ENCODE measurements at places on chromosomes 6 and 20. TPM values are rescaled to one million over a fixed set of nuclear protein-coding genes. Genes with fewer than 3 reads are reported as not detected.

DNA sequence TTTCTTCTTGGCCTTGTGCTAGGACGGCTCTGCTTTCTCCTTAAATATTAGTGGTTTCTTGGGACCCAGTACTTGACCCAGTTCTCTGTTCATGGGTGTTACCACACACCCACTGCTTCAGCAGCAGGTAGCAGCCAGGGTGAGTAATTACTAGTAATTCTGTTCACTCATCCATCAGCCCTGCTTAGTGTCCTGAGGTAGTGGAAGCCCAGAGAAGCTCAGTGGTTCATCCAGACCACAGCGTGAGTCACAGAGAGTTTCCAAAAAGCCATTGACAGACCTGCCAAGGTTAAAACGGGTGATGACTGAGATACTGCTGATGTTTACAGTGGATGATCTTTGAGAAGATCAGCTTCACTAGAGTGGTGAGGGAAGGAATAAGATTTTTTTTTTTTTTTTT, 51.7 kb upstream of the HINT3 start:
- DNase-seq = peak; percentile 83
- H3K4me3 ChIP-seq = peak overlapping the region; percentile 15
- no peaks in the 10 kb centered on the region for H3K27me3 ChIP-seq
- H3K36me3 ChIP-seq = peaks cover 29% of the 10 kb centered on the region

- DNase-seq = no peak
- H3K27me3 ChIP-seq = no peaks in the 10 kb centered on the region
- no peak overlapping the region for H3K4me3 ChIP-seq
- H3K36me3 ChIP-seq = no peaks in the 10 kb centered on the region
These were observed 603.8 kb downstream of the PRKN start for GRCh38 chr6:162123797-162124196.

DNA sequence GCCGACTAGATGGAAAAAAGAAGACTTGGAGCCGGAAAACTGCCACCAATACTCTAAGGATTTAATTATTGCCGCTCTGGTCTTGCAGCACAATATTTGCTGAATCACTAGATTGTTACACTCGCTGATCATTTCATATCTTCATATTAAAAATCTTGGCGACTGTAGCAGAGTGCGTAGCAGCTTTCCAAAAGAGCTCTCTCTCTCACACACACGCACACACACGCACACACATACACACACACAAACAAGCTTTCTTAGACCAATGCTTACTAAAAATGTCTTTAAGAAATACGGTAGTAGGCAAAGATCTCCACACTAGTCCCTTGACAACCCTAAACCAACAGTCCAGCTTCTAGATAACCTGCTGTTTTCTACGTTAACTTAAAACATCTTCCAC, 7.7 kb downstream of the GRIK2 start:
- no peak overlapping the region for H3K4me3 ChIP-seq
- H3K27me3 ChIP-seq = peaks cover 56% of the 10 kb centered on the region
- no peak for DNase-seq

GRCh38 chr6:88368071-88368787, 202.1 kb upstream of the CNR1 start:
- H3K36me3 ChIP-seq = no peaks in the 10 kb centered on the region
- H3K27ac ChIP-seq = no peak overlapping the region
- H3K27me3 ChIP-seq = no peaks in the 10 kb centered on the region
- no peaks in the 10 kb centered on the region for H3K4me1 ChIP-seq

DNA sequence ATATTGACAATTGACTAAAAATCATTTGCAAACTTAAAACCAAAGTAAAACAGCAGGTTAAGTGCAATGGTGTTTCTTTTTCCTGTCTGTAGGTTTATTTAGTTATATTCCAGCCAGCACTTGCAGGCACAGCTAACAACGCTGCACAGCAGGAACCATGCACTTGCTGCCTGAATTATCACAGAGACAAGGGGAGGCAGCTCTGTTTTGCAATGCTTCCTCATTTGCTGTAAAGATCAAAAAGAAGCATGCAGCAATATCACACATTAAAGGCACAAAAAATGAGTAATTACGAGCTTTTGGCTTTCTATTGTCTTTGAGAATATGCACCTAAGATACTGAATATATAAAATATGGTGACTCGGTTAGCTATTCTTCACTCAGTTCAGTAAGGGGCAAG, 241.9 kb downstream of the EPHA7 start:
- no peaks in the 10 kb centered on the region for H3K4me1 ChIP-seq
- no peaks in the 10 kb centered on the region for H3K27me3 ChIP-seq
- DNase-seq = no peak
- no peaks in the 10 kb centered on the region for H3K36me3 ChIP-seq
- no peak overlapping the region for H3K4me3 ChIP-seq
- no peak overlapping the region for H3K27ac ChIP-seq

DNA sequence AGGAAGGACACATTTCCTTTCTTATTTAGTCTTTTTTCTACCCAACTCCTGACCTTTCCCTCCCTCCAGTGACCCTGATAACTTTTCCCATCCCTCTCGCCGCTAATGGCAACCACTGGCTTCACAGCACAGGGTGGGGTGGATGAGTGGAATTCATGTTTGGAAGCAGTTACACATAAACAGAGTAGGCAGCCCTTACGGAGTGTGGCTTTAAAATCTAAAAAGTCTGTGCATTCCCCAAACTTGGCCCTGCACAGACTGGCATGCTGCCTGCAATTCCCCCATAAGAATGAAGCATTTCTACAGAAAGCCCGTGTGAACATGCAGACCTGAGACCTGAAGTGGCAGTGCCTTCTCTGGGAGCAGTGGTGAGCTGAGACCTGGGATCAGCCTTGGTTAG, 275.9 kb upstream of the PRND start:
- H3K27me3 ChIP-seq = peaks cover 11% of the 10 kb centered on the region
- no peak overlapping the region for H3K4me3 ChIP-seq
- DNase-seq = no peak
- H3K27ac ChIP-seq = no peak overlapping the region
- no peaks in the 10 kb centered on the region for H3K4me1 ChIP-seq
- H3K36me3 ChIP-seq = no peaks in the 10 kb centered on the region

GRCh38 chr6:90118581-90118980, 178.1 kb downstream of the BACH2 start:
- no peak for DNase-seq
- H3K27ac ChIP-seq = no peak overlapping the region
- H3K4me1 ChIP-seq = peaks cover 21% of the 10 kb centered on the region

GRCh38 chr6:113385020-113385431, 472.1 kb upstream of the MARCKS start:
- DNase-seq = no peak
- H3K4me3 ChIP-seq = no peak overlapping the region
- H3K4me1 ChIP-seq = no peaks in the 10 kb centered on the region

- H3K4me3 ChIP-seq = no peak overlapping the region
- H3K27me3 ChIP-seq = no peaks in the 10 kb centered on the region
- H3K36me3 ChIP-seq = no peaks in the 10 kb centered on the region
- no peak overlapping the region for H3K27ac ChIP-seq
These were observed 57.2 kb downstream of the RGS17 start for GRCh38 chr6:153073841-153074240.

DNA sequence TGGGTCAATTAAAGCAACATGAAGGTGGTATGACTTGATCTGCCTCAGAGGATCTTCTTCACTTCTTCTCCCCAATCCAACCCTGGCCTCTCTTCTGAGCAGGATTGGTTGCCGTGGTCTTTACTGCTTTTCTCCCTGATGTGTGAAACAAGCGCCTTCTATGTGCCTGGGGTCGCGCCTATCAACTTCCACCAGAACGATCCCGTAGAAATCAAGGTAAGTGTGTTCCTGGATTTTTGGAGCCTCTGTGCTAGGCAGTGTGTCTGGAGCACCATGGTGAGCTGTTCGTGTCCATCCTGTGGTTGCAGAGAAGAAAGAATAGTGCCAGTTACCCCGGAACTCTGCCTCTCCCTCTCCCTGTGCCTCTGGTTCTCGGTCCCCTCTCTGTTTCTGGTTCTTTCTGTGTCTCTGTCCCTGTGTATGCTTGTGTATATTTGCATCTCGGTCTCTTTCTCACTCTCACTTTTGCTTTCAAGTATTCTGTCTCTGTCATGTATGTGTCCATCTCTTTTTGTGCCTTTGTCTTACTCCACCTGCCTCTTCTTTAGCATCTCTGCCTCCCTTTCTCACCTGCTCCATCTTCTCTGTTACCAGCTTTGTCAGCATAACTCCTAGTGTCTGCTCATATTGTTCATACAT, 23.5 kb downstream of the TM9SF4 start:
- H3K27ac ChIP-seq = peak overlapping the region; percentile 9
- no peaks in the 10 kb centered on the region for H3K27me3 ChIP-seq
- DNase-seq = no peak
- H3K36me3 ChIP-seq = peaks cover 27% of the 10 kb centered on the region
- H3K4me3 ChIP-seq = no peak overlapping the region
- peaks cover 17% of the 10 kb centered on the region for H3K4me1 ChIP-seq

DNA sequence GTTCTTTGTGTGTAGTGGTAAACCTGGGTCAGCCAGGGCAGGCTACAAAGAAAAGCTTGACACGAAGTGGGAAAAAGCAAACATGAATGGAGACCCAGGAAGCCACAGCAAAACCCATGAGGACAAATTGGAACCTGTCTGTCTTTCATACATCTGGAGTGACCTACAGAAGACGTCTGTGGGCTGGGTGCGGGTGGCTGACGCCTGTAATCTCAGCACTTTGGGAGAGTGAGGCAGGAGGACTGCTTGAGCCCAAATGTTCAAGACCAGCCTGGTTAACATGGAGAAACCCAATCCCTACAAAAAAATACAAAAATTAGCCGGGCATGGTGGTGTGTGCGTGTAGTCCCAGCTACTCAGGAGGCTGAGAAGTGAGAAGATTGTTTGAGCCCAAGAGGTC, 114.8 kb downstream of the PRND start:
- H3K4me1 ChIP-seq = no peaks in the 10 kb centered on the region
- H3K4me3 ChIP-seq = no peak overlapping the region
- DNase-seq = no peak

DNA sequence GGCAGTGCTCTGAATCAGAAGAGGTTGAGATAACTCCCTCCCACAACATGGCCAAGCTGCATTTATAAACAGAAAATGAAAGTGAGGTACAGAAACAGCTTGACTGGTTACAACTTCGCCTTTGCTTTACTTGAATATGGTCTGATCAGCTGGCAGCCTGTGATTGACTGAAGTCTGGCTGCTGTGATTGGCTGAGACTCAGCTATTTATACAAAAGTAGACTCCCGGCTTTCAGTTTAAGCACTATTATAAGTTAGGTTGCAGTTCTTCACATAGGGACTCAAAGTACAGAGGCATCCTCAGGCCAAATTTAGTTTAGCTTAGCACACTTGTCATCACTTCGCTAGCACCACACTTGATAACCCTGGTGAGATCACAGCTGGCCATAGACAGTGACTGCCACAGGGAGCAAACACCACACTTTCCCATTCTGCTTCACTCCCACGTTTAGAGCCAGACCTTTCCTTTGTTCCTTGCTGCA, 362.6 kb downstream of the EPM2A start:
- H3K4me1 ChIP-seq = no peaks in the 10 kb centered on the region
- no peaks in the 10 kb centered on the region for H3K36me3 ChIP-seq
- no peaks in the 10 kb centered on the region for H3K27me3 ChIP-seq
- peak; percentile 61 for DNase-seq

DNA sequence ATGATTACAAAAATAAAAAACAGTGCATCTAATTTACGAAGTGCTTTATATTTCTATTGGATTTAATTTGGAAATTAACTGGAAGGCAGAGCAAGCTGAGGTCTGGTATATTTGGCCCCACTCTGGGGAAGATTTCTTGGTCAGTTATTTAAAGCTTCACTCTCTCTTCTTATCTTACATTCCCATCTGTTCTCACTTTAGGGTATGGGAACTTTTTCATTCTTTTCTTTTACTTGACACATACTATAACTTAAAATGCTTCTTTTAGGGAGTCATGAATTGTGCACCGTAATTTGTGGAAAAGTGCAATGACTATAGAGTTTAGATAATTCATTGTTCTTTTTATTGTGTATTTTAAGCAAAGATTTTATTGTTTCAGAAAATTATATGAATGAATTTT, 170.4 kb downstream of the BCKDHB start:
- no peak overlapping the region for H3K4me3 ChIP-seq
- H3K27me3 ChIP-seq = no peaks in the 10 kb centered on the region
- no peak for DNase-seq
- H3K27ac ChIP-seq = no peak overlapping the region
- no peaks in the 10 kb centered on the region for H3K36me3 ChIP-seq
- peaks cover 7% of the 10 kb centered on the region for H3K4me1 ChIP-seq

DNA sequence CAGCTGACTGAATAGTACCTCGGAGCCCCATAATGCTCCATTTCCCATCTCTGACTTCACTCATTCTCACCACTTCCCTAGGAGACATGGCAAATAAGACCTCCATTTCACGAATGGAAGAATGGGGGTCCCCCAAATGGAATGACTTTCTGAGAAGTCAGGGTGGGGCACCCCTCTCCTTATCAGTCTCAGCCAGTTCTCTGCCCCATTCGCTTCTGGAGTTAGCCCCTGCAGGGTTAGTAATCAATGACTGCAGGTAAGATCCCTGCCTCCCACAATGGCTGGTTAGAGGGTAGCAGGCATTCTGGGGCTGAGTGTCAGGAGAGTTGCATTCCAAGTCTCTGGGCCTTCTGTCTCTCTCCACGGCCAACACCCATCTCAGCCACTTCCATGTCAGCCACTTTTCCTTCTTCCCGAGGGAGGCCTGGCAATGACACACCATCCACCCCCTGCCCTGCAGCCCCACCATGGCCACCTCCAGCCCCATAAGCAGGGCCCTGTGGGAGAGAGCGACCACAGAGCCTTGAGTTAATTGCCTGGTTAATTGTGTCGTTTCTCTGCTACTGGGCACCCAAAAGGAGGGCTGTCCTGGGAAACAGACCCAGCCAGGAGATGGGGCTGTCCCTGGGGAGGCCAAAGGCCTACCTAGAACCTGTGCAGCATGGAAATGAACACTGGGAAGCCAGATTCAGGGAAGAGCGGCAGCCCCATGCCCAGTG, 13.4 kb downstream of the CCDC167 start:
- no peak for DNase-seq
- H3K27ac ChIP-seq = no peak overlapping the region
- H3K4me1 ChIP-seq = peaks cover 19% of the 10 kb centered on the region
- H3K4me3 ChIP-seq = no peak overlapping the region

DNA sequence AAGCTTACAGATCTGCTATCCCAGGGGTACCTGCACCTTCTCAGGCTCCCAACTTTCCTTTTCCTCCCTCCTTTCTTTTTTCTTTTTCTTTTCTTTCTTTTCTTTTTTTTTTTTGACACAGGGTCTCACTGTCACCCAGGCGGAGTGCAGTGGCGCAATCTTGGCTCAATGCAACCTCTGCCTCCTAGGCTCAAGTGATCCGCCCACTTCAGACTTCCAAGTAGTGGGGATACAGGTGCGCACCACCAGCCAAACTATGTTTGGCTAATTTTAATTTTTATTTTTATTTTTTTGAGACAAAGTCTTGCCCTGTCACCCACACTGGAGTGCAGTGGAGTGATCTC, 36.0 kb downstream of the PIM1 start:
- H3K27ac ChIP-seq = peak overlapping the region; percentile 85
- H3K4me3 ChIP-seq = peak overlapping the region; percentile 49
- H3K27me3 ChIP-seq = no peaks in the 10 kb centered on the region
- H3K4me1 ChIP-seq = peaks cover 69% of the 10 kb centered on the region
- H3K36me3 ChIP-seq = peaks cover 2% of the 10 kb centered on the region

GRCh38 chr6:117276778-117277316, 11.5 kb downstream of the VGLL2 start:
- no peaks in the 10 kb centered on the region for H3K4me1 ChIP-seq
- H3K36me3 ChIP-seq = no peaks in the 10 kb centered on the region
- DNase-seq = no peak
- no peak overlapping the region for H3K4me3 ChIP-seq
- H3K27ac ChIP-seq = no peak overlapping the region

Gene TTLL9
- total RNA-seq = not detected

Gene ATP6V1G2
- total RNA-seq = 0.89 TPM

Gene LBP
- not detected for total RNA-seq

Gene HEBP2
- 16.2 TPM for total RNA-seq

Gene RIMS1
- not detected for total RNA-seq
